ENCODE measurements at places on chromosomes 11 and 22. TPM values are rescaled to one million over a fixed set of nuclear protein-coding genes. Genes with fewer than 3 reads are reported as not detected.

DNA sequence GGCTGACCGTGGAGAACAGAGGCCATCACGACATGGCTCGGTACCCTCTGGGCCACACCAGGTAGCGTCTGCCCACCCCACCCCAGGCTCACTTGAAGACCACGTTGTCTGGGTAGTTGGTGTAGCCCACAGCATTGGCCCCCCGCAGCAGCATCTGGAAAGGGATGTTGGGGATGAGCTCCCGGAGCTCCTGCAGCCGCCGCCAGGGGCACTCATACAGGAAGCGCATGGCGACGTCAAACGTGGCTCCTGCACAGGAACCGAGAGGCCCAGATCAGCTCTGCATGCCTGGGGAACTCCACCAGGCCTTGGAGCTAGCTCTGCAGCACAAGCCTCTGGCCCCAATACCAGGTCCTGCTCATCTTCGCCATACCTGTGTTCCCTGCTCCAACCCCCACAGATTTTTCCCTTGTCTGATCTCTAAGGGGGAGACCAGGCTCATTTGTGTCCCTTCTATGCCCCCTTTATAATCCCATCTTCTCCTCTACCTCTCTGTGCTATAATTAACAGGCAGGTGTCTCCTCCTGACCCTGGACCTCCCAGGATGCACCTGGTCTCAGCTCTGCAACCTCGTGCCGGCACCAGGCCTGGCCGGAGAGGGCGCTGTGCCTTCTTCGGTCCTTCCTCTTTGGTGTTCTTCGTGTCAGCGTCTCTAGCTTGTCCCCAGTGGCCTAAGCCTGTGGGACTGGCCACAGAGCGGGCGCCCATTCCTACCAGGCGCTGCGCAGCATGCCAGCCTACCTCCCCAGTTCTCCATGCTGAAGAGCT lies 5.0 kb upstream of the LRFN4 start:
- DNase-seq: no peak

DNA sequence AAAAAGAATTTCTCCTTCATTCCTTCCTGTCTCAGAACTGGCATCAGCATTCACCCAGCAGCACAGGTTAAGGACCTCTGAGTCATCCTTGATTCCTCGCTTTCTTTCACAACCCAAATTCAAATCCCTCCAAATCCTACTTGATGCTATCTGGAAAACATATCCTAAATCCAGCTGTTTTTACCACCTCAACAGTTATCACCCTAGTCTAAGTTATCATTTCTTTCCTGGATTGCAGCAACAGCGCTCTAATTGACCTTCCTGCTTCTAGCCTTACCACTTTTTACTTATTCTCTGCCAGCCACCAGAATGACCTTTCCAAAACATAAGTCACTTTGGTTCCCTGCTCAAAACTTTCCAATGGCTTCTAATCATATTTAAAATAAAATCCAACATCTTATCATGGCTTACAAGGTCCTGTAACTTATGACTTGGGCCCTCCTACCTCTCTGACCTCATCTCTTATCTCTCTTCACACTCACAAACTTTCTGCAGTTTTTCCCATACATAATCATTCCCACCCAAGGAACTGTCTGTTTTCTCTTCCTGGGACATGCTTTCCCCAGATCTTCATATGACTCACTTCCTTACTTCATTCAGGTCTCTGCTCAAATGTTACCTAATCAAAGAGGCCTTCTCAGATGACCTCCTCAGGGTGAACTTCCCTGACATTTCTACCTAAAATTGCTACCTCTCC lies 119.4 kb downstream of the TTC28 start:
- no peak for DNase-seq

- peak; percentile 60 for DNase-seq
Measured at GRCh38 chr11:69357458-69358397, 63.8 kb downstream of the MYEOV start.

DNA sequence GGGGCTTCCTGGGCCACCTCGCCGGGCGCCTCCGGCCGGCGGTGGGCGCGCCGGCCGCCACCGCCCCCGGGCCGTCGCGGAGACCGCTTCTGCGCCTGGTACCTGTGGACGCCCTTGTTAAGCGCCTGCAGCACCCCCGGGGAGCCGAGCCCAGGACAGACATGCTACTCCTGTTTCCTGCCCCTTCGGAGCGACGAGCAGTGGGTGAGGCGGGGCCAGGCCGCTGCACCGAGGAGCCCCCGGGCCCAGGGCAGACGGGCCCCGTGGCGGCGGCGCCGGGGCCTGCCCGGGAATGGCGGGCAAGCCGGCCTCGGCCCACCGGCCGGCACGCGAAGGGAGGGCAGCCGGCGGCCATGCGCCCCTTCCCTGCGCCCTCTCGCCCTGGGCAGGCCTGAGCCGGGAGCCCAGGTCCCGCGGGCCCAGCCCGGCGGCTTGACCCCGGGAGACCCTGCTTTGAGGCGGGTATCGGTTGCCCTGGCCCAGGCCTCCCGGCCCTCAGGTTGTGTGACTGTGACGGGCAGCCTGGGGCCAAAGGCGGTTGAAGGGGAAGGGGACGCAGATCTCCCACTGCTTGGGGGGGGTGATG lies 789 bp upstream of the KDM2A start:
- DNase-seq: peak; percentile 86

DNA sequence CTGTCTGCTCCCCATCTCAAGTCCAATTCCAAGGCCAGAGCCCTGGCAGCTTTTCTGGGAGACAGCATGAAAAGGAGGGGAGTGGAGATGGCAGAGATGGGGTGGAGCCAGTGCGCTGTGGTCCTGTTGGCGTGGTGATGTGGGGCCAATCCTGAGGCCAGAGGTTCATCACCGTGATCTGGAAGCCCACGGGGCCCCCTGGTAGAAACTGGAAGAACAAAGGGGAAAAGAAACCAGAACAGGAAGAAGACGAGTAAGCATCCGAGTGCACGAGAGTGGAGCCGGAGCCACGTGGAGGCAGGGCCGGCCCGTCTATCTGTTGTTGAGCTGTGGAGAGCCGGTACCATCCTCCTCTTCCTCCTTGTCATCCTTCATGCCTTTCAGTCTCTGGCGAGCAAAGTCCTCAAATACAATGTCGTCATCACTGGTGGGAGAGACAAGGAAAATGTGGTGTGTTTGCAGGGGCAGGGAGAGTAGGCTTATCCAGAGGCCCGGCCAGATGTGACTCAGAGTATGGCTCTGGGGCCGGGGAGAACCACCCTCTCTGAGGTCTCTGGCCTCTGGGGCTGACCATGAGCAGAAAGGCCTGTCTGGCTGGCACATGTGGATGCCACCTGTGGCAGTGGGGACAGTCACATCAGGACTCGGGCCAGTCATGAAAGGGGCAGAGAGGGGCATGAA lies 25.4 kb downstream of the TPBGL start:
- DNase-seq: no peak

DNA sequence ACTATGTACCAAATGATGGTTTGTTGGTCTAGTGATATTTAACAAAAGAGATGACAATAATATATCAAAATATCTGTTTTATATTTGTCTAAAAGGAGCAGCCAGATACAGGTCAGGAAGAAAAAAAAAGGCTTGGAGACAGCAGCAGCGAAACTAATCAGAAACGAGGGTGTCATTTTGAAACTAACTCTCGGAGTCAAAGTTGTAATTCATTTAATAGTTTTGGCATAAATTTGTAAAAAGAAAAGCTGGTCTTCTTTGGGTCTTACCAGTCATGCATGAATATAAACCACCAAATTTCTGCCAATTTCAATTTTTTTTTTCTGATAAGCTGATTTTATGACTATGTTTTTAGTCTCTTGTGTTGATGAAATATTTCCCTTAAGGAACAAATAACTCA lies 25.5 kb downstream of the NPAT start:
- DNase-seq: no peak

DNA sequence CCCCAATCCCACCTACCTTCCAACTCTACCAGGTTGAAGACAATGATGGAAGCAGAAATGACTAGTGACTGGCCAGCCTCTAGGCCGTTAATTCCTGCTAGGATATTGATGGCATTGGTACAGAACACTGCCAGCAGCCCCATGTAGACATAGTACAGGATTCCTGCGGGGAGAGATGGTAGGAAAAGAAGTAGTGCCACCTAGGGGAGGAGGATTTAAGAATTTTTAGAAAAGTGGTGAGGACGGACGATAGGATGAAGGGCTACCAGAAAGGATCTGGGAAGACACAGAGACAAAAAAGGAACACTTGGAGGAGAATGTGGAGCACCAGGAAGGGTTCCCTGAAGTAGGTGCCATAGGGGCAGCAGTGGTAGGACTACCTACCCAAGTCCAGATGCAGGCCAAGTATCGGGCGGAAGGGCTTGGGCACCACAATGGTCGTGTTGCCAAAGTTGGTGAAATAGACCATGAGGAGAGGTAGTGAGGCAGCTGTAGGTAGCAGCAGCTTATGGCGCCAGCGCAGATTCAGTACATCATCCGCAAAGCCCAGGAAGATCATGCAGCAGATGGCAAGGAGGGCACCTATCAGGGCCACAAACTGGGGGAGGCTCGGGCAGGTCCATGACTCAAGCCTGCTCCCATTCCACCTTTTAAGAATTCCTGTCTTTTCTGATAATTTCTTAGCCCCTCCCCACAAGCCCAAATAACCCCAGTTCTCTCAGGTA lies 1.2 kb downstream of the DPAGT1 start:
- no peak for DNase-seq

DNA sequence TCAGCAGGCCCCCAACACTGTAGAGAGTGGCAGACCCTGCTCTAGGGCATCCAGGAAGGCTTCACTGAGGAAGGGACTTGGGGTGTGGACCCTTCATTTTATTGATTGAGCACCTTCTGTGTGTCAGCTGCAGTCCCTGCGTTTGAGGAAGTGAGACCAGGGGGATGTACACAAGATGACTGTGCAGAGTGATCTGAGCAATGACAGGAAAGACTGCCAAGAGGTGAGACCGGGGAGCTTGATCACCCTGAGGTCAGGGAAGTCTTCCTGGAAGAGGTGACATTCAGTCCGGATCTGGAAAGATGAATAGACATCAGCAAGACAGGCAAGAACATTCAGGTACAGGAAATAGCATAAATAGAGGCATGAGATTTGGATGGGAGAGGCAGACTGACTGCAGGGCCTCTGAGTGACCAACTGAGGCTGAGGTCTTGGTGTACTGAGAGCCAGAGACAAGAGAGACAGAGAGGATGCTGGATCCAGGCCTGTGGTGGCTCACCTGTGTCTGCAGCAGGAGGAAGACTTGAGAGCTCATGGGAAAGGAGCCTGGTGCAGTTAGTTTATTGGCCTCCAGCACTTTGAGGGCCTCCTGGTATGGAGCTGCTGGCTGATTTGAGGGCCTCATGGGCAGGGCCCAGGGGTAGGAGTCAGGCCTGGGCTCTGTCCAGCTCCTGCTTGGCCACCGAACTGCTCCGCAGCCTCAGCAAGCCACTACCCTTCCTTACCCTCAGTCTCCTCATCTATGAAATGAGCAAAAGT lies 5.2 kb downstream of the DGAT2 start:
- no peak for DNase-seq

DNA sequence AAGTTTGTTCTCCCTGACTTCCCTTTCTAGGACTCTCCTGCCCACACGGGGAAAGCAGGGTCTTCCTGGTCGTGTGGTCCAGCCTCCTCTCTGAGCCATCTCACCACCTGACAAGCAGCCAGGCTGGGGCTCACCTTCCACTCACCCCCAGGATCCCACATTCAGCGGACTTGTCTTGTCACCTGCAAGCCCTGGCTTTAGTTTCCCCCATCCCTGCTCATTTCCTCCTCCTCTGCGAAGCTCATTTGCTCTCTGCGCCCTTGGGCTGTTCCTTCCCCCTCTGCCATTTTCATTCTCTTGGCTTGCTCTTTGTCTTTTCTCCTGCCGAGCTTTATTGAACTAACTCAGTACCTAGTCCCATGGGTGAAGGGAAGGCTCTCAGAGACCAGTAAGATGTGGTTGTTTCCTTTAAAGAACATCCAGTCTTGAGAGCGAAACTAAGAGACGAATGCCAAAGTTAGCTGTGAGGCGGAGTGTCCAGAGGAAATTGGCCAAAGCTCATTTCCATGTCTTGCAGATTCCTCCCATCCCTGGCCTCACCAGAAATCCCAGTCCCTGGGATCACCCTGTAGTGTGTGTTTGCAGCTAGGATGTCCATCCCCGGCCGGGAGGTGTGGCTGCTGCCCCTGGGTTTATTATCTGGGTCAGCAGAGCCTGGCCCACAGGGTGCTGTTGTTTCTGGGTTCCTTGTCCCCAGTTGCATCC lies 2.0 kb downstream of the ST14 start:
- DNase-seq: no peak

DNA sequence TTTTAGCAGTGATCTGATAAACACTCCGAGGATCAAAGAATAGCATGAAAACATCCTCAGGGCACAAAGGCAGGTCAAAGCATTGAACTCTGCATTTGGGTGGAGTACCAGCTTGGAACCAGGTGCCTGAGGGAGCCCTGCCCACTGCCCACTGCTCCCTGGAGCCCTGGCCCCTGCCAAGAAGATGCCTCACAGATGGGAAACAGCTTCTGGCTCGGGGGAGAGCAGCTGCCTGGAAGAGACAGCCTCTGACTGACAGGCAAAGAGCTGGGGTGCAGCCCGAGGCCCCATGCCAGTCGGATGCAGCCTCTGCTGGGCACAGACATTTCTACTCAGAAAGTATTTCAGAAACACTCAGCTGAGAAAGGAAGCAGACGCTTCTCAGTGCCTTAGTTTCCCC lies 13.2 kb downstream of the LMO1 start:
- no peak for DNase-seq

DNA sequence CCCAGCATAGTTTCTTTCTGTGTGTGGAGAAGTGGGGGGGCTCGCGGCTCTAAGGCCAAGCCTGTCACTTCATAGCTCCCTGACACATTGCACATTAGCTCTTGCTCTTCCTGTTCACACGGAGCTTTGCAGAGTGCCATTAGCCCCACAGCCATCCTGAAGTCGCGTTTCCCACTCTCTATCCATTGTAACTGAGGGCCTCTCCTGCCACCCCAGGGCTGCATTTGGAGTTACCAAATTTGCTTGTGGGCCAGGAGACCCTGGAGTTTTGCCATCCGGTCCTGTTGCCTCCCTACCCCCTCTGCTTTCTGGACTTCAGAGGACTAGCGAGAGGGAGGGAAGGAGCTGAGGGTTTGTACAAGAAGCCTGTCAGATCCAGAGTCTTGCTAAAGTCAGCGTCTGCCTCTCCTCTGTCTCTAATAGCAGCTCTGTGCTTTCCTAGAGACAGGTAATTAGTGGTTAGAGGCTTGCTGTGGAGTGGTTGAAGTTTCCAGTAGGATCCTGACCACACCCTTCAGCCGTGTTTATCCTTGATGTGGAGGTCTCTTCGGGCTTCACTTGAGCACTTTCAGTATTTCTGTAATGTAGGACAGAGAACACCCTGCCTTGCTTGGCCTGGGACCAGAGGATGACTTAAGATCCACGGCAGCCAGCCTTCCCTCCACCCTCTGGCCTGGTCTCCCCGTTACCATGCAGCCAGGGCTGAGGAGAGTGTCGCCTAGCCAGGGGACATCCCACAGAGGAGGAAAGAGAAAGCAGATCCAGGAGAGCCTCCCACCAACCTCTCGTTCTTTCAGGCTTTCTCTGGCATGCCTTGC lies 14.1 kb downstream of the DCPS start:
- no peak for DNase-seq

GGTLC2 gene
- total RNA-seq: not detected

KRTAP5-3 gene
- not detected for total RNA-seq

MUC15 gene
- not detected for total RNA-seq

TKFC gene
- total RNA-seq: 46.3 TPM

LARGE2 gene
- not detected for total RNA-seq

NRXN2 gene
- total RNA-seq: 2.7 TPM

IFITM10 gene
- total RNA-seq: 24.0 TPM

DENND6B gene
- 10.8 TPM for total RNA-seq

SLC22A12 gene
- total RNA-seq: not detected

DNAJB7 gene
- not detected for total RNA-seq

ACTN3 gene
- not detected for total RNA-seq

PGA4 gene
- total RNA-seq: not detected

TRPC6 gene
- total RNA-seq: 43.8 TPM
